Bronchial epithelial cell (primary cell): ENCODE measurements at places on chromosomes 3 and 15.
A peak's percentile ranks its signal among the peaks of the same experiment; 100 is the strongest.

- peak; percentile 21 for DNase-seq
Observed at GRCh38 chr15:63698692-63699091, 101.5 kb downstream of the FBXL22 start.

DNA sequence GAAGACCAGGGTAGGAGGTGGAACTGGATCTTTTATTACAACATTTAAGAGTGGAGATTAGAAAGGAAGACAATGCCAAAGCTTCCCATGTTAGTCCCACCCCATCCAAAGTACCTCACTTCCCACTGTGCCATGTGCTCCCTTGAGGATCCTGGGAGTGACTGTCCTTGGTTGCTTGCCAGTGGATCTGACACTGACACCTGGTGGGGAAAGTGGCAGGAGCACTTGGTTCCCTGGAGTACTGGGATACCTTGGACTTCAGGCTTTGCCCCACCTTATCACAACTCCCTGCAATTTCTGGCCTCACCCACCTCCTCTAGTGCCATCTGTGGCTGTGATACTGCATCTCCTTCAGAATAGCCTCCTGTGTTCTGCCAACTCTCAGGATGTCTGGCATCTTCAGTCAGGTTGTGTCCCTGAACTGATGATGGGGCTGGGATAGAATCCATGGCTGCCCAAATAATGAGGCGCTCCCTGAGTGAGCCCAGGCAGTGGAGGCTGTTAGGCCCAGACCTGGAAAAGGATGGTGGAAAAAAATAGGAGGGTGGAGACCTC lies 1.3 kb downstream of the ELL3 start:
- peak; percentile 85 for DNase-seq

- no peak for DNase-seq
Observed at GRCh38 chr15:26442680-26443079, 330.2 kb downstream of the GABRB3 start.

GRCh38 chr3:36843065-36844051 lies 79.0 kb upstream of the DCLK3 start:
- DNase-seq: peak; percentile 49

- DNase-seq: peak; percentile 51
Observed at GRCh38 chr3:171446801-171447578, 13.2 kb downstream of the TNIK start.

DNA sequence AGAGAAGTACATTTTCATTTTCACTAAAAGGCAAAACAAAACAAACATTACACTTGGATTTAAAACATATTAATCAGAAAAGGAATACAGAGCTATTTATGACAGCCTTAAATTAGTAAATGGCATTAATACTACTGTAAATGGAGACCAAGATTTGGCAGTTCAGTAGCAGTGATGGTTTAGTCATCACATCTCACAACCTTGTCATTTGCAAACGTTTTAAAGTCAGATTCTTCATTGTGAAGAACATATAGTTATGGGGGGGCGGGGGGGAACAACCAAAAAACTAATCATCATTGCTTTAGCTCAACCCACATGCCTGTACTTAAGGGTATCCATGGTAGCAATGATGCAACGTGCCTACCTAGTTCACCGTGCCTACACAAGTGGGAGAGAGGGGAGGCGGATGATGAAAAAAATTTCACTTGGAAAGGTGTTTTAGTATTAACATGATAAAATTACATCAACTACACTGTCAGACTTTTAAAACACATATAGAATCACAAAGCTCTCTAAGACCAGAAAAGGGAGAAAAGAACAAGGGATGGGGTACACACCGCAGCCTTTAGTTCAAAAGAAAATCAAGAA lies 40.1 kb downstream of the DLG1 start:
- peak; percentile 34 for DNase-seq

GRCh38 chr15:72198356-72199204 lies 993 bp upstream of the GRAMD2A start:
- no peak for DNase-seq

- DNase-seq: no peak
Observed at GRCh38 chr15:66711862-66712261, 9.8 kb downstream of the SMAD6 start.

GRCh38 chr3:52811452-52812011 lies 16.9 kb downstream of the ITIH3 start:
- no peak for DNase-seq

- DNase-seq: no peak
Observed at GRCh38 chr15:73658645-73659044, 25.5 kb upstream of the NPTN start.

DNA sequence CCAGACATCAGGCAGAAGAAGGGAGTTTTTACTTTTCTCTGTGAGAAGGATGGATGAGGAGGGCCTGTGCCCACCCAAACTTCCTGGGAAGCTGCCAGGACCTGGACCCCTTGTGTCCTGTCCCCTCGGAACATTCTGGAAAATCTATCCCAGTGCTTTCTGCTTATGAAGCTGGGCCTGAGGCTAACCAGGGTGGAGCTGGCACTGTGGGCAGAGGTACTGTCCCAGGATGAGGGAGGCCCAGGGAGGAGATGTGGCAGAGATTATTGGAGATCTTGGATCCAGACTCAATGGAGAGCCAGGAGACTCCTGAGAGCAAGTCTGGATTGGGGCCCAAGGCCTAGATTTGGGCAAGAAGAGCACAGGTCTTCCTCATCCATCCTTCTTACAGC lies 44.4 kb downstream of the SPSB4 start:
- DNase-seq: no peak

GRCh38 chr3:153163756-153164550 lies 1.9 kb downstream of the RAP2B start:
- no peak for DNase-seq

DNA sequence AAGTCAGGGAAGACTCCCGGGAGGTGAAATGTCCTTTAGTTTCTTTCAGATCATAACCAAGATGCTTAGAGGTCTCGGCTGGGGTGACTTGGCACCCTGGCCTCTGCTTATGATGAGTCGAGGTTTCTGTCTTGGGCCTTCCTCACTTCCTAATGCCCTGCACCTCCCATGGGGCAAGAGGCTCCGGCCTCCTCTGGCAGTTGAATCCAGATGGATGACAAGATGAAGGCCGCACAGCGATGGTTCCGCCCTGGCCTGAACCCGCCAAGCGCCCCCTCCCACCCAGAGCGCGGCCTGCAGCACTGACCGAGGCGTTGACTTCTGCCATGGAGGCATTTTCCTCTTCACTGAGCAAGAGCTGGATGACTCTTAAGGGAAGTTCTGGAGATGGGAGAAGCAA lies 31.3 kb downstream of the MUC20 start:
- no peak for DNase-seq

GRCh38 chr3:140842984-140843649 lies 98.5 kb upstream of the SLC25A36 start:
- DNase-seq: no peak

DNA sequence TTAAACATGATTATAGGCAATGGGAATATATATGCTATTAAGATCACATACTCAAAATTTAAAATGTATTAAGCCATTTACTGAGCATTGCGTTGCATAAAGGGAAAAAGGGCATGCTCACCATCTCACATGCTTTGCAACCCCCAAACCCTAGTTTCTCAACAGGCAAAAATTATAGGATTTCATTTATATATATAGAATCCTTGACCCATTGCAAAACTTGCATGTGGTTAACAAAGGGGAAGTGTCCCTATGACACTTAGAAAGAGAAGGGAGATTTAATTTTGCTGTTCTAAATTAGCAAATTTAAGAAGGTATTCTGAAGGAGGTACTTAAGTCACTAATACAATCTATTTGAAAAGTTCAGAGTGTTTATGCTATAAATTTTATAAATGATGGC lies 837.8 kb downstream of the DIPK2A start:
- no peak for DNase-seq

GRCh38 chr3:179513862-179514261 lies 48.9 kb upstream of the ACTL6A start:
- peak; percentile 36 for DNase-seq
